Activated effector memory CD4-positive, alpha-beta T cell treated with anti-CD3 and anti-CD28 coated beads, Interleukin-2, amount 50 U/mL, for 16 hours (primary cell): ENCODE measurements at places on chromosomes 2 and 18.

DNA sequence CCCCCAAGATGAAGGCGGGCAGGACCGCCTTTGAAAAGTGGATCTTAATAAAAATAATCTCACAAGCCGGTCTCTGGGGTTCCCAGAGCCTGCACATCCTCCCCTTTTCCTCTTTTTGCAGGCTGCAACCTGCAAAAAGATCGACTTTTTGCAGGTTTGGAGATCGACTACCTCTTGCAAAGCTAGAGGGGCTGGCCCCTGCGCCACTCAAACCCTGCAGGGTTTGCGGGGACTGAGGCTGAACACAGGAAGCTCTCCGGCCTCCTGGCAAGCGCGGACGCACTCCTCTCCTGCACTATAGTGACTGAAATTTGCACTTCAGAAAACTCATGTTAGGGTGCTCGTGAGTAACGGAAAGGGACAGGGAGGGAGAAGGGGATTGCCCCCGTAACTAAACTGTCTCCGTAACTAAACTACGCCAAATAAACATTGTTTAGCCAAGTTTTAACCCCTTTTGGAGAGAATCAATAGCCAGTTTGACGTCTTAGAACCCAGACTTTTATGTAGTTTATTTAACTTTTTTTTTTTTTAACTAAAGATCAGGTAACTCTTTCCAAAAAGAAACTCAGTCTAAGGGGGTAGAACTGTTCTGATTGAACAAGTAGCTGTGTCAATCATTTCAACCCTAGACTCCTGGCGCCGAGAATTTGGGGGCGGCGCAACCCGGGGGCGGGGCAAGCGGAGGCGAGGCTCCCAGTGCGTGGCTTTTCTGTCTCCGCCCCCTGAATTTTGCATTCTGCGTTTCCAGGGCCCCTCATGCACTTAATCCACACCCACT, 2.5 kb downstream of the IGFBP5 start:
- DNase-seq = peak; percentile 78

DNA sequence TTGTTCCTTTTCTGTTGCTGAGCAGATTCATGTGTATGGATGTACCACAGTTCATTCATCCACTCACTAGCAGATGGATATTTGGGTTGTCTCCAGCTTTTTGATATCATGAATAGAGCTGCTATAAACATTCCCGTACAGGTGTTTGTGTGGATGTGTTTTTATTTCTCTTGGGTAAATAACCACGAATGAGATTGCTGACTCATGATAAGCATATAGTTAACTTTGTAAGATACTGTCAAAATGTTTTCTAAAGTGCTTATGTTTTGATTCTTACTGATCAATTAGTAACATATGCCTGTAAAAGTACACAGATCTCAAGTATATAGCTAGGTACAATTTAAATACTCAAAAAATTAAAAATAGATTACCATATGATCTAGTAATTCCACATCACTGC, 27.7 kb downstream of the TSN start:
- no peak for DNase-seq

- no peak for DNase-seq
These were observed 63.9 kb downstream of the RDH14 start for GRCh38 chr2:18496516-18496915.

- DNase-seq = peak; percentile 6
These were observed 130.7 kb downstream of the SH3RF3 start for GRCh38 chr2:109259671-109260070.

DNA sequence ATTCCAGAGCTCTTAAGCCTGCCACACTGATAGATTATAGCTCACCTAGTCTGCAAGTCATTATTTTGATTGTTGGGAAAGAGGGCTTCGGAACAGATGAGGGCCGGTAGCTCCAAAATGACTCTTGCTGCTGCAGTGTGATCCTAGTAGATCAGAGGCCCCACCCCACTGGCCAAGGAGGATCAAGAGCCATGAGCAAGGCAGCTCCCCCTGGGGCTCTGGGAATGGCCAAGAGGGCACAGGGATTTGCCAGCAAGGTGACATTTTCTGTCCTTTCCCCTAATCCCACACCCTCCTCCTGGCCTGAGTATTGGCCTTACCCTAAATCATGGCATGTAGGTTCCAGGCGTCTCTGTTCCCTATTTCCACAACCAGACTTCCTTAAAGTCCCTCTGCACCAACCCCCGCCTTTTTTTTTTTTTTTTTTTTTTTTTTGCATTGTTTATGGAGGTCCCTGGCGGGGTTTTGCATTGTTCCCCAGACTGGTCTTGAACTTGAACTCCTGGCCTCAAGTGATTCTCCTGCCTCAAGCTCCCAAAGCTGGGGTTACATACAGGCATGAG, 36.5 kb downstream of the EIF4E2 start:
- DNase-seq = no peak

- no peak for DNase-seq
These were observed 27.4 kb upstream of the CUL3 start for GRCh38 chr2:224612578-224612977.

- DNase-seq = no peak
These were observed 82.5 kb downstream of the TMEM247 start for GRCh38 chr2:46561731-46562450.

- no peak for DNase-seq
These were observed 25.9 kb downstream of the CD28 start for GRCh38 chr2:203732092-203732952.

DNA sequence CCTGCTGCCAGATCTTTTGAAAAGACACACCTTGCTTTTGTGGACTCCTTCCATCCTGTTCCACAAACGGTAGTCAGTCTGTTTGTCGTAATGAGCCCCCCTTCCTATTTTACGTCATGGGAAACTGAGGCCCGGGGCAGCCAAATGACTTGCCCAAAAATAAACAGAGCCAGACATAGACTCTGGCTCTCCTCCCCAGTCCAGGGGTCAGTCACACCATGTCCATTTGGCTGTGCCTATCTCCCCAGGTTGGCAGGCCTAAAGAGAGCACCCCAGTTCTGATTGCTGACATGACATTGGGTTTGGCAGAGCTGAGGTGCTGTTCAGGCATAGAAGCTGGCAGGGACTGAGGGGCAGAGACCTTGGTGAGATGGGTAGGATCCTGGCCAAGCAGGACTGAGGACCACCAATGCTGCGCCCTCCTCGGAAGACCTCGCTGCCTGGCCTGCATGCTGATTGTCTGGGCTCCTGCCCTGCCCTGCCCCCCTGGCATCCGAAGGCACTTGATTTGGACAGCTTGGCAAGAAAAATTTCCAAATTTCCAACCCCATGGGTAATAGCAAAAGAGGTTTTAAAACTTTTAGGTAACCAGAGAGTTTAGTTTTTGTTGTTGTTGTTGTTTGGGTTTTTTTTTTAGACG, 335.4 kb downstream of the DYSF start:
- DNase-seq = peak; percentile 50

DNA sequence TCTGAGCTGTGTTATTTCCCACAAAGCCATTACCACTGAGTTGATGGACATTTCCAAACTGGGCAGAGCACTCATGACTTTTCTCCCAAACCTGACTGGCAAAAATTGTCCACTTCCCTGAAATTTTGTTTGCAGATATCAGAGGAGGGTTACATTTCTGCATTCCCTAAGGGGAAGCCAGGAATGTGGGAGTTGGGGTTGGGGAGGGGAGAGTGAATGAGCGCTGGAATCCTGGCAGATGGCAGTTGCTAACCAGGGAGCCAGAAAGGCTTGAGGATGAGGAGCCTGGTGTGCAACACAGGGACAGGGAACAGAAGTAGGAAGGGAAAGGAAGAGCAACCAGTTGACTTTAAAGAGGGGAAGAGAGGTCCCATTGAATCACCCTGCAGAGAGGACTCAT, 14.0 kb upstream of the CCNYL1 start:
- no peak for DNase-seq

DNA sequence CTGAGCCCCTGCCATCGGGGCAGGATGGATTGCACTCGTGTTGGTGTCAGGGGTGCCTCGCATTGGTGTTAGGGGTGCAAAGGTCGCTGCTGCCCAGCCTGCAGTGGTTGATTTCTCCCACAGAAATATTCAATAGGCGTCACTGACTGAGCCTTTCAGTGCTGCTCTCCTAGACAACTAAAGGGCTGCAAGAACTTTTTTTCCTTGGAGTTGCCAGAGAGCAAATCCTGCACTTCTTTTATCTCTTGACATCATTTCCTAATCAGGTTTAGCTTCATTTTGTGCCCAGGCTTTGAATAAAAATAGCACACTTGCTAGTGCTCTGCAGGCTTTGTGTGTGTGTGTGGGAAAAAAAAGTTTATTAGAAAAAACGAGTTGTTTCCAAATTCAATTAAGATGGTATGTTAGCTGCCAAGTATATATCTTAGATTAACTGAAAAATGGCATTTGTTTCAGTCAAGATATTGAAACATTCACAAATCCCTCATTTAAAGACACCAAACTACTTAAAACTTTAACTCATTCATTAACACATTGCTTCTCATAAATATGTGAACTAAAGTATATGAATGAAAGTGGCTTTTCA, 125.6 kb downstream of the SOCS6 start:
- DNase-seq = no peak

DNA sequence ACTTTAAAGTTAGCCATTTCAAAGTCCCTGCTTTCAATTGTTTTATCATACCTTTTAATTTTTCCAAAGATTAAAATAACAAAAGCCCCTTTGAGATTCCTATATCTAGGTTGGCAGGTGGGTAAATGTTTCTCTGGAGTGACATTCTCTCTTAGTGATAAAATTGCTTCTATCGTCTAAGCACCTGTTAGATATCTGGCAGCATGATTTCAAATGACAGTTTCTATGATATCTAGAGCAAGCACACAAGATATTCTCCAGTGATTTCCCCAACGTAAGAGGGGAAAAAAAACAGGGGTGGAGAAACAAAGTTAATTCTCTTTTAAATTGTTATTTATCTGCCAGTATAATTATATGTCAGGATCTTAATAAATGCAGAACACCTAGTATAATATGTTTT, 610.2 kb downstream of the DSC3 start:
- DNase-seq = no peak

GRCh38 chr2:63189026-63189425, 138.4 kb downstream of the OTX1 start:
- DNase-seq = no peak

DNA sequence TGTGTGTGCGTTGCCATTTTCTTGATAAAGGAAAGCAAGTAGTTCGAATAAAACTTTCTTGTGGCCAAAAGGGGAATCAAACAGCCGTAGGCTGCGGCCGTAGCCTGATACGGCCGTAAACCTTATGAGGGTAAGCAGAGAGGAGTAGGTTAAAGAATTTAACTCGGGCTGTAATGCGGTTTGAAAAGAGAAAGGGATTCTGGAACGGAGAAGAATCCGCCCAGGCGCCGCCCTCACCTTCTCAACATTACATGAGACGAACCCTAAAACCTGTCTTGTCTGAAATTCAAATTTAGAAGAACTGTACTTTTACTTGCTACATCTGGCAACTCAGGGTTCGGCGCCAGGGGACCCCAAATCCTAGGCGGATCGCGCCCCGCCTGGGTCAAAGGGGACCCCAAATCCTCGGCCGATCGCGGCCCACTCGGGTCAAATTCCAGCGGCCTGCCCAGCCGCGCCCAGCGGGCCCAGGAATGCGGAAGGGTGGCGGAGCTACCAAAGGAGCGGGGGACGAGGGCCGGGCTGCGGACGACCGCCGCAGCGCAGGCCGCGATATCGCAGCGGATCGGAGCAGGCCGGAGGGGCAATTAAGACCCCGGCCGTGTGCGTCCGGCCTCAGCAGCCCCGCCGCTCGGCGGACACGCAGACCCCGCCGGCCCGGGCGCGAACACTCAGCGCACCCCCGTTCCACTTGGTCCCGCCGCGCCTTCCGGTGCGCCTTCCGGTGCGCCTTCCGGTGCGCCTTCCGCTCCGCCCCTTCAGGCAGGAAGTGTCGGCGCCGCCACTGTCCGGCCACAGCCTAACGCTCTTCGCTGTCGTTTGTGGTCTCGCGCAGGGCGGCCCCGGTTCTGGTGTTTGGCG, at the start of gene MYL12B:
TSS of gene MYL12B (plus strand) at position 761 of the 861 bp plus-strand sequence. CDS start 10,766 bp downstream, outside the sequence.
- peak; percentile 92 for DNase-seq

GRCh38 chr2:53622141-53622540, 145.5 kb upstream of the CHAC2 start:
- no peak for DNase-seq

GRCh38 chr2:118993392-118993752, 51.4 kb downstream of the MARCO start:
- DNase-seq = no peak
